Motor neuron (in vitro differentiated cells): ENCODE measurements at places on chromosomes 1 and 21. TPM values are rescaled to one million over a fixed set of nuclear protein-coding genes. Genes with fewer than 3 reads are reported as not detected.
A peak's percentile ranks its signal among the peaks of the same experiment; 100 is the strongest.

IGSF3 gene
- total RNA-seq = 13.6 and 14.2 TPM in 2 replicates

- no peak for ATAC-seq
These were observed 79.1 kb downstream of the CACNA1E start for GRCh38 chr1:181562395-181562794.

DNA sequence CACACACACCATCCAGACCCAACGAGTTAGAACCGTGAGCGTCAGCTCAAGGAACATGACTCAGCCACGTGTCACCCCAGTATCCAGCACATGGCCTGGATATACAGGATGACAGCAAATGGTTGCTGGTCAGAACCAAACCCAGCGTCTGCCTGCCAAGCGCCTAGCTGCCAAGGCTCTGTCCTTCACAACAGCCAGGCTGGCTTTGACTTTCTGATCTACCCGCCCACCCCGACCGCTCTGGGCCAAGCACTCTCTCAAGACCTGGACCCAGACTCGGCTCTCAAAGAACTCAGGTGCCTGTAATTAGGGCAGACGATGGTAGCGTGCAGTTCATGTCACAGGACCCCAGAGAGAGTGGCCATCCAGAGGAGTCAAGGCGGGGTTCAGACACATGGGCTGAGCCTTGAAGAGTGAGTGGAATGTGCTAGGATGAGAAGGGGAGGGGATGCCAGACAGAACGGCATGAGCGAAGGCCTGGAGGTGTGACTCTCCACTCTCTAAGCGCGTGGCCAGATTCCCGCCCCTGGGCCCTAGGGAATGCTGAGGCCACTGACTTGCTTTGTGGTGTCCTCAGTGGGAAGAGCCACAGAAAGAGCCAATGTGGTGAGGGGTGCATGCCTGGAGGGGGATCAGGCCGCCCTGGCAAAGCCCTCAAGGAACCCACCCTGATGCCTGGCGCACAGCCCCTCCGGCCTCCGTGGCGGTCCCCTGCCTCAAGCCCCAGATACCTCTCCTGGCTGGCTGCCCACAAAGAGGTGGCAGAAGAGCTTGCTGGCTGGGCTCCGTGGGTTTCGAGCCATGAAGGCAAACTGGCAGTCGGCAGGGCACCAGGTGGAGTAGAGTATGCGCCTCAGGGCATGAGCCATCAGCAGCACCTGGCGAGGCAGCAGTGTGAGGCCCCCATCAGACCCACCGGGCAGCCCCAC, 7.0 kb downstream of the SH2D5 start:
- peak; percentile 32 for ATAC-seq

GRCh38 chr1:89952605-89953130, 42.2 kb upstream of the ZNF326 start:
- no peak for ATAC-seq

GRCh38 chr1:56400526-56400925, 178.8 kb downstream of the PLPP3 start:
- ATAC-seq = no peak

DNA sequence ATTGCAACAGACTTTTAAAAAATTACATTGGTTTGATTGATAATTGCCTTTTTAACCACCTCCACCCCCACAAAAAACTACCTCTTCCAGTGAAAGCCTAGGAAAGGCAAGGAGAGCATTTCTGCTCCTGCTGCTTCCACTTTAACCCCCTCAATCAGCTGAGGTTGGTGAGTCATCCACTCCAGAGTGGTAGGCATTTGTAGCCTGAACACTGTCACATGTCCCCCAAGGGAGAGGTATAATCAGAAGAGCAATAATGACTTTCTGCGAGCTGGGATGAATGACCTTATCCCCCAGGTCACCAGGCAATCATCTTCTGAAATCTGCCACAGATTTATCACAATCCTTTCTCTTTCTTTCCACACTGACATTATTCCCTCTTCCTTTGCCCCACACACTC, 126.6 kb upstream of the CAMK1G start:
- no peak for ATAC-seq

- ATAC-seq = no peak
These were observed 276.1 kb downstream of the PTBP2 start for GRCh38 chr1:96997717-96998116.

SAMD11 gene
- 10.7 and 27.8 TPM in 2 replicates for total RNA-seq

DNA sequence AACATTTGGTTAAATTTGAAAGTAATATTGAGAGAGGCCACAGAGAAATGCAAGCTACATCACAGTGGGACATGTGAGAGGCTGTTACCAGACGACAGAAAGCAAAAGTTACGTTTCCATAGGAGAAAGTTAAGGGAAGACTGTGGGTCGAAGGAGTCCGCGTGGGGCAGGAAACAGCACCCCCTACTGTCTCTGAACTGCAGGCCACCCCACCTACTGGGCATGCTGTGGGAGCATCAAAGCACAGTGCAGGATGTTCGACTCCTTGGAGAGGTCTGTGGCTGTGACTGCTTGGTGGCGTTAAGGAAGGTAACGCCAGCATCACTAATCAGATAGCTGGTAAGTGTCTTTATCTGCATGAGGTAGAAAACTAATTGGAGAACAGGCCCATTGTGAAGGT, 123.9 kb downstream of the PTBP2 start:
- no peak for ATAC-seq

PRR9 gene
- total RNA-seq = not detected in 2 replicates

CCDC27 gene
- 0.28 and 0.41 TPM in 2 replicates for total RNA-seq

DNA sequence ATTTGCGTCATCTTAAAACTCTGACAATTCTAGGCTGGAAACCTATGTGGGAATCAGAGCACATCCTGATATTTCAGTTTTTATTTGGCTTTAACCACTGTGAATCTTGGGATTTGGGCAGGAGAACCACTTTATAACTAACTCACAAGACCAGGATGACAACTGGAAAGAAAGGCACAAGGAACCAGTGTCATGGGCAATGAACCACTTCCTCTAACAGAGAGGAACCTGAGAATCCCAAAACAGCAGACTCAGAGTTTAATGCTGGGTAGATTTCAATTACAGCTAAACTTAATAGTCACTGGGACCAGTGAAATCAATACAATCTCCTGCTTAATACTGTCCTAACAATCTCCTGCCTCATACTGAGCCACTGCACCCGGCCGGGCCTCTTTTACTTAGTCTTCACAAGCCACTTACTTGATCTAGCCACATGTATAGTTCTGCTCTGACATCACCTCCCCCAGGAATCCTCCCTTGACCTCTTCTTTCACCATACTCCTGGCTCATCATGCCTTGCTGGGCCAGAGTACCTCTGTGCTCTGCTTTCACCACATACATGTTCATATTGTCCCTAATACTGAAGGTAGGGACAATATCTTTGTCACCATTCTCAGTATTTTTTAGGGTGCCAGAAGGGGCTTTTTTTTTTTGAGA, 20.2 kb upstream of the SLFNL1 start:
- no peak for ATAC-seq

ITGB2 gene
- 0.15 and 0.73 TPM in 2 replicates for total RNA-seq

DNA sequence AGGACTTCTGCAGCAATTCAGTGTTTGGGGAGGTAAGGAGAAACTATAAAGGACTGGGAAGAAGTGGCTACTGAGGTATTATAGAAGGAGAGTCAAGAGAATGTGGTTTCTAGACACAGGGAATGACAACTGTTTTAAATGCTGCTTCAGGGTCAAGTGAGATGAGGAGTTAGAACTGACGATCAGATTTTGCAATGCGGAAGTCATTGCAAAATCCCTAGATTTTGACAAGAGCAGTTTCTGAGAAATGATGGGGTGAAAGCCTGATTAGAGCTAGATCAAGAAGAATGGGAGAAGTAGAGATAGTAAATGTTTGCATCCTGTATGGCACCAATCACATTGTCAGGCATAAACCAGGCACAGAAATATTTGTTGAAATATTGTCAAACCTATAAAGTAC, 4.7 kb upstream of the TSNAX start:
- ATAC-seq = no peak

DNA sequence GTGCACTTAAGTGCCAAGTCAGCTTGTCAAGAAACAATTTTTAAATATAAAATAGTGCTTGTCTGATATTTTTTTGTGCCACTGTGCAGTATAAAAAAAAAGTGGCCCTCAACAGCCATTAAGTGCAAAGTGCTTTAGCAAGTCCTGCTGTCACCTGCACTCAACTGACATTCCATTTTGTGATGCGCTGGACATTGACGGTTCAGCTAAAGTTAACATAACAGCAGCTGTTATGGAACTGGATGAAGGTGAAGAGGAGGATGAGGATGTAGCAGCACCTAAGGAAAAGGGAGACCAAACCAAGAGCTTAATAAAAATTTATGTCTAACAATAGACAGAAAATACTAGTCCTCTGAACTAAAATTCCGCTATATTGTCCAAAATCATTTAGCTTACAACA, 7.3 kb upstream of the RBM34 start:
- ATAC-seq = no peak

GRCh38 chr1:186303911-186304310, 71.1 kb downstream of the TPR start:
- ATAC-seq = no peak

GRCh38 chr1:10962483-10962882, 50.0 kb upstream of the TARDBP start:
- no peak for ATAC-seq

TFF2 gene
- not detected in 2 replicates for total RNA-seq

GRCh38 chr1:8367571-8368194, 49.8 kb downstream of the SLC45A1 start:
- no peak for ATAC-seq

DNA sequence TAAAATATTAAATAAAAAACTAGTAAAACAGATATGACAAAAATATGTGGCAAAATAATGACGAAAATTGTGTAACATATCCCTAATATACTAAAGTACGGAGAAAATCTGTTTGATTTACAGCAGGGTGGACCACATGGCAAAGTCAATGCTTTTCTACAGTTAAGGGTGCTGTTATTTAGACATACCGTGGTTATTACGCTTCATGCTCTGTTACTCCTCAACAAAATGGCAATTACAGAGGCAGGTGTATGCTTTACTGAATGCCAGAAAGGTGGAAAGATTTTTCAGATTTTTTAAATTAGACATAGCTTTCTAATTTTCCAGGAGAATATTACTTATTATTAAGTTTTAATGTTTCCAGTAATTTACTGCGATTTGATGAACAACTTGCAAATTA, 343.9 kb upstream of the DPYD start:
- ATAC-seq = no peak

DNA sequence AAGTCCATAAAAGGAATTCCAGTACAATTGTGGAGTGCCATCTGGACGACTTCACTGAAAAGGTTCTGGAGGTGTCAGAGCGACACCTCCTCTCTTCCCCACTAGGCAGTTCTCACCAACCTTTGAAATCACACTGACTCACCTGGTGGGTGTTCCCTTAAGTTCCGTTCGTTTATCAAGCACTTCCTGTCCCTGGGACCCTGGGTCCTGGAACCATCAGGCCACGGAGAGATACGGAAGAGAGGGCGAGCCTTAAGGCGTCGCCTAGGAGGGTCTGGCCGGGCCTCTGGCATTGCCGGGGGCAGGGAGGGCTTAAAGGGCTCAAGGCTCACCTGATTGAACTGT, 317 bp downstream of the SPAG17 start:
- no peak for ATAC-seq
